ENCODE measurements at places on chromosomes 5 and 9.

DNA sequence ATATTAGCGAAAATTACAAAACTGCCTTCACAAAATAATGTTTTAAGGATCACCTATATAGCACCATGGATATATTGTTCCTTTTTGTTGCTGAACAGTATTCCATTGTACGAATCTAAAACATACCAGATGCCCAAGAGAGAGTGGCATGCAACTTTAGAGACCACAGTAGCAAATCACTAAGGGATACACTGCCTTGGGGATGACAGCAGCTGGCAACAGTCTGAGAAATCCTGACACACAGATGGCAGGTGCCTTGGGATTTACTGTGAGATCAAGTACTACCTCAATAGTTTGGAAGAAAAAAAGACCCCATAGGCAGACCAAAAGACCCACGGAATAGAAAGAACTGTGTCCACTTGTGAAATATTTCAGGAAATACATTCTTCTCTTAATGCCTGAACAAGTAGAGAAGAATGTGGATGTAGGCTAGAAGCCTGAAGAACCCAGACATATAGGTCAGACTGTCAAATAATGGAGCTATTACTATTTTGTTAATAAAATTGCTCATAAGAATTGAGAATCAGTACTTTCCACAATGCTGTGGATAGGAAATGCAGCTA is 53.4 kb downstream of the PLPP1 start:
- no peak for DNase-seq

- no peak for DNase-seq
Observed at GRCh38 chr5:81606150-81606549, 144.7 kb downstream of the SSBP2 start.

GRCh38 chr9:103900466-103900865 is 193.6 kb upstream of the SMC2 start:
- no peak for DNase-seq

- DNase-seq: peak; percentile 99
Observed at GRCh38 chr5:98309785-98310598, 463.5 kb upstream of the RGMB start.

- no peak for DNase-seq
Observed at GRCh38 chr5:72846483-72846882, 30.0 kb downstream of the TNPO1 start.

DNA sequence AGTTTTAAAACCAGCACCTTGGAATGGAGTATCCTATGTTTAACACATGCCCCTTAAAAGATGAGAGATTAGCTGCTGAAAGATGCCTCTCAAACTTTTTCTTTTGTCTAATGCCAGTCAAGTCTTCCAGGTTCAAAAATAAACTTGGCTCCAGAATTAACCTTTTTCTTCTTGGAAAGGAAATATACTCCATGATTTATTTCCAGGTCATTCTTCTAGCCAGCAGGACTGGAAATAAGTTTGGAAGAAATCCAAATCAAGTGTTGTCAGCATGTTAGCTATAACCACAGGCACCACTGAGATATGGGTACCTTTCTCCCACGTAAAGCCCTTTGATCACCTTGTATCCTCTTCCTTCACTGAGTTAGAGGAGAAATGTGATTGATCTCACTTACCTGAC is 56.1 kb downstream of the NLN start:
- no peak for DNase-seq

GRCh38 chr5:179901915-179902762 is 5.6 kb downstream of the TBC1D9B start:
- no peak for DNase-seq

DNA sequence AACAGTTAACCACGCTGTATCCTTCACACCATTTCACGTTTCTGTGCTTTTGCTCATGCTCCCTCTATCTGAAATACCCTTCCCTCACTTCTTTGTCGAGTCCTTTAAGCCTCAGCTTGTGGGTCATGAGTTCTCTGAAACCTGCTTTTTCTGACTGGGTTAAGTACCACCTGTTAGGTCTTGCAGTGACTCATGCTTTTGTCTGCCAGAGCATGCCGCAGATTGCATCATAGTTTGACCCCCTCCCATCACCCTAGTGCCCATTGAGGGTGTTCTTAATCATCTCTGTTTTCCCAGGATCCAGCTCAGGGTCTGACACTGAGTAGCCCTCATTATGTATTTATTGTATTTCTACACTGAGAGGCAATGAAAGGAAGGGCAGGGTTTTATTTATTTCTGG is 190.2 kb downstream of the ASTN2 start:
- no peak for DNase-seq

GRCh38 chr9:75858497-75859092 is 31.9 kb upstream of the PCSK5 start:
- DNase-seq: no peak

All from GM04503 (cell line).